Stimulated activated CD8-positive, alpha-beta memory T cell treated with anti-CD3 and anti-CD28 coated beads, Interleukin-12 subunit alpha, Interleukin-12 subunit beta, amount 100 ng/mL, for 1 hour (primary cell): ENCODE measurements at places on chromosomes 2 and 18.

DNA sequence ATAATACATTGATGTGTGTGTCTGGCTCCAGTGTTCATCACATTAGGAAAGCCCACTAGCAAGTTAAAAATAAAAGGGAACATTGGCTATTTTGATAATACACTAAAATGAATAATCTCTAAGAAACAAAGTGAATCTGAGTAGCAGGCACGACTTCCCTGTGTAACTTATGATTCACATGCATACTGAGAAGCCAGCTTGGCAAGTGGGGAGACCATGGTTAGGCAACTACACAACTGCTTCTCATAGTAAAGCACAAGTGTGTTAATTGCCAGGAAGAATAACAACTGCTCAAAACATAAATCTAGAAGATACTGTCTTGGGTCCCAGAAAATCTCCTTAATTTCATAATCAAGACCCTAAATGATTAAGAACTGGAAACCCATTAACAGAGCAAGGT, 4.0 kb downstream of the MYO5B start:
- DNase-seq, result no peak

GRCh38 chr18:7890075-7890474, 323.0 kb downstream of the PTPRM start:
- no peak for DNase-seq

DNA sequence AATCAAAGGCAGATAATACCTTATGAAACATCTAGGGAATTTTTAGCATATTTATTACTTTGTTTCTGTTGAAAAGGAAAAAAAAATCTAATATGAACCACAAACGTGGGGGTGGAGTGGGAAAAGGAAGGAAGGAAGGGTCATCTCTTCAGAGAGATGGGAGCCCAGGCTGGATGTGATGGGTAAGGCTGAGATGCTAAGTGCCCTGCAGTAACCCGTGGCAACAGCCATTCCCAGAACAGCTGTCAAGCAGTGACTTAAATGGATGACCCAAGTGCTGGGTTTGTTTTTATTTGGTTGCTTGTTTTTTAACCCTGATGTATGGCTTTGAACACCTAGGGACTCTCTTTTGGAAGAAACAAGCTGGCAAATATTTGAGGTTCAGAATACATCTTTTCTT, 50.7 kb upstream of the KLF7 start:
- DNase-seq, result no peak

DNA sequence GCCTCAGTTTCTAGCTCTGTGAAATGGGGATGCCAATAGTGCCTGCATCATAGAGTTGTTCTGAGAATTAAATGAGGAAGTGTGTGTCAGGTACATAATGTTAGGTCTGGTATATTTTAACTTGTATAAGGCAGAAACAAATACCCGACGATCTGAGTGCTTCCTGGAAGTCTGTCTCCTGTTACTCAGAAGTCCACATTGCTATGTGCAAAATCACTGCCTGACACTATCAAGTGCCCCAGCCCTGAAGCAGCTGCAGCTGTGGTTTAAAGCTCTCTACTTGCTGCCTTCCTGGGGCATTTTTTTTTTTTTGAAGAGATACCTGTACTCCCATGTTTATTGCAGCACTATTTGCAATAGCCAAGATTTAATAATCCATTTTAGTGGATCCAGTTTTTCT, 125.3 kb downstream of the SLC4A3 start:
- no peak for DNase-seq

DNA sequence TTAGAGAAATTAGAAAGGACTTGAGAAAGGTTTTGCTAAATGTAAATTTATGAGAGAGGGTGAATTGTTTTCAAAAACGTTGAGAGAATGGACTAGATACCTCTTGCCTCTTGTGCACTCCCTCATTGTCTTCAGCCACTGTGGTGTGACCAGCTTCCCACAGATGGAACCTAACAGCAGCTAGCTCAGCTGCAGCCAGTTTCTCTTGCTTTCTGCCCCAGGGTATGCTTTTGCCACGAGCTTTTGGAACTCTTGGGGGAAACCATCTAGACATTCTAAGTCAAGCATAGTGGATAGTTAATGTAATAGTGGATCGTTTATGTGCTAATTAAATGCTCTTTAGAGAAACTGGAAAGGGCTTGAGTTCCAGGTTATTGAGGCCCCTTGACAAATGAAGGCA, 288.2 kb downstream of the CTNNA2 start:
- no peak for DNase-seq

GRCh38 chr18:4333043-4333442, 122.1 kb downstream of the DLGAP1 start:
- DNase-seq, result no peak

DNA sequence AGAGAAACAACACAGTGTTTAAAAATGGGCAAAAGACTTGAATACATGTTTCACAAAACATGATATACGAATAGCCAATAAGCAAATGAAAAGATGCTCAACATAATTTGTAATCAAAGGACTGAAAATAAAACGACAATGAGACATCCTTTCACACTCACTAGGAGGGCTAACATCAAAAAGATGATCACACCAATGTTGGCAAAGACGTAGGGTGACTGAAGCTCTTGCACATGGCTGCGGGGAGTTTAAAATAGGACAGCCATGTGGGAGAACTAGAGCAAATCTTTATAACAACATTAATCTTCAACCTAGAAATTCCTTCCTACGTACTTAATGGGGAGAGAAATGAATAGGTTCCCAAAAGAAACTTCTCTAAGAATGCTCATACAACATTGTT, 19.2 kb upstream of the SEH1L start:
- DNase-seq, result no peak

DNA sequence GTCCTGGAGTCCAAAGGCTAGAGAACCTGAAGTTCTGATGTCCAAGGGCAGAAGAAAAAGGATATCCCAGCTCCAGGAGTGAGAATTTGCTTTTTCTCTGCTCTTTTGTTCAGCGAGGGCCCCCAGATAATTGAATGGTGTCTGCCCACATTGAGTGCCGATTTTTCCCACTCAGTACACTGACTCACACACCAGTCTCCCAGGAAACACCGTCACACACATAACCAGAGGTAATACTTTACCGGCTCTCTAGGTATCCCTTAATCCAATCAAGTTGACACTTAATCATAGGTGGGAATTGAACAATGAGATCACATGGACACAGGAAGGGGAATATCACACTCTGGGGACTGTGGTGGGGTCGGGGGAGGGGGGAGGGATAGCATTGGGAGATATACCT, 161.5 kb downstream of the WDR7 start:
- DNase-seq, result no peak

DNA sequence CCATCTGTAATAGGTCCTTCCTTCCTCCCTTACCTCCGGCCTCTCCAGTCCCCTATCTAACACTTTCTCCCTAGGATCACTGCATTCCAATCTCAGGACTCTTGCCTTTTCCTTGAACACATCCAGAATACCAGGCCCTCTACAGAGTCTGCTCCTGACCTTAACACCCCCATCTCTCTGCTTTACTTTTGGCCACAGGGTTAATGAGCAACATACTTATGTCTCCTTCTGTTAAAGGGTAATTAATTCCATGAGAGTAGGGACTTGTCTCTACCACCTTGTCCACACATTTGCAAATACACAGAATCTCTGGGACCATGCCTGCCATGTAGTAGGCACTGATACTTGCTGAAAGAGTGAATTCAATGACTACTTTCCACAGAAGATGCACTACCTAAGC, 94.9 kb downstream of the COBLL1 start:
- DNase-seq, result no peak

DNA sequence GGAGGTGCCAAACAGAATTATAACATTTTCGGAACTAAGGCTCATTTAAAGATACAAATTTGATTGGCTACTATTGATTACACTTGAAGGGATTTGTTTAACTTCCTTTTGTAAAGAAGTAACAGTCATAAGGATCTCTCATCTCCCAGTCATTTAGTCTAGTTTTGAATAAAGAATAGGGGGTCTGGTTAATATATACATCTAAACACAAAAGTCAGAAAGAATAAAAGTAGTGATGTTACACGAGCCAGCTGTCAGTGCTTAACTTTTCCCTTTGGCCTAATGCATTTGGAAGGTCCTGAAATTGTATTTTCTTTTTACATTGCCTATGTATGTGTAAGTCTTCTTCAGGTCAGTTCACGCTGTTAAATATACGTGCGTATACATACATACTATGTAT, 8.1 kb downstream of the SEPTIN2 start:
- DNase-seq, result no peak

DNA sequence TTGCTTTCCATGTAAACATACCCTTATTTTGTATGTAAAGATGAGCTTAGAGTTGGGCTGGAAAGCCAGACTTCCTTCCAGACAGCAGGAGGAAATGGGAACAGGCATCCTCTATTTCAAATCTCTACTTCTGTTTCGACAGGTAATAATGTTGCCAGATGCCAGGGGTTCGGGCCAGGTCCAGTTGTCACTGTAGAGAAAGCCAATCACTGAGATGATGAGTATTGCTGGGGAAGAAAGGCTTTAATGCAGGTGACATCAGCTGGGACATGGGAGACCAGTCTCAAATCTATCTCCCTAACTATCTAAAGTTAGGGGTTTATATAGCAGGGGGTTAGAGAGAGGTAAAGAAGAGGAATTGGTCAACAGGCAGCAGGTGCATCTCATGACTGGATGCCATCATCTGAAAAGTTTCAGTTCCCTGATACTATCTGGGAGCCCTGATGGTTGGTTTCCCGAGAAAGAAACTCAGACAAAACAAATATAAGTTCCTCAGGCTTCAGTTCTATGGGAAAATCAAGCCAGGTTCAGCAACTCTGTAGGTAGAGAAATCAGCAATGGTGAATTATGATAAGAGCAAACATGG, 9.3 kb upstream of the MTCL1 start:
- DNase-seq, result no peak

DNA sequence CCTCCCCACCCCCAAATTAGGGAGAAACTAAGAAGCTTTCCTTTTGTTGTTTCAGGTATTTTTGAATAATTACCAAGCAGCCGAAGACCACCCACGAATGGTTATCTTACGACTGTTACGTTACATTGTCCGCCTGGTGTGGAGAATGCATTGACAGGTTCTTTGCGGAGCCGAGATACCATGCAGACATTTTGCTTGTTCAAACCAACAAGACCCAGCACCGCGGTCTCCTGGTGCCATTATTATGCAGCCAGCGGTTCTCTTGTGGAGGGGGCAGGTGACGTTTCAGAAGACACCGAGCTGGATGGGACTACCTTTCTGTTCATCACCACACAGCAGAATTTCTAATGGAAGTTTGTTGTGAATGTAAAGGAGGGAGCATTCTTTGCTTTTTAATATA, 43.4 kb downstream of the BCL2L11 start:
- no peak for DNase-seq

DNA sequence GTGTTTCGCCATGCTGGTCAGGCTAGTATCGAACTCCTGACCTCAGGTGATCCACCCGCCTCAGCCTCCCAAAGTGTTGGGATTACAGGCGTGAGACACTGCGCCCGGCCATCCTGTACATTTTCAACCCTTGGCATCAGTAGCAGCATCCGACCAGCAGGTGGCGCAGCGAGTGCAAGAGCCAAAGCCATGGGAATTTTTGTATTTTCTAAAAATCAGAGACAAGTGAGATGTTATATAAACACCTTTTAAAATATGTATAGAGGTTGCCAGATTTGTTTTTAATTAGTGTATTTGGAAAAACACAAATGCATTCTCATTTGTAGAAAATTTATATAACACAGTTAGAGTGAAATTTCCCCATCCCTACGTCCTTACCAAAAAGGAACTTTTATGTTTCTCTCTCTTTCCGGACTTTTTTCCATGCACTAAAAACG, 36.8 kb downstream of the MOGAT1 start:
- peak; percentile 60 for DNase-seq

- no peak for DNase-seq
These were observed 145.3 kb downstream of the C1D start for GRCh38 chr2:67917332-67918054.

- no peak for DNase-seq
These were observed 188.9 kb upstream of the OSR1 start for GRCh38 chr2:19547321-19547720.

GRCh38 chr2:31078579-31079105, 59.6 kb downstream of the GALNT14 start:
- DNase-seq, result no peak

GRCh38 chr2:157067562-157067961, 189.9 kb upstream of the GALNT5 start:
- DNase-seq, result no peak

DNA sequence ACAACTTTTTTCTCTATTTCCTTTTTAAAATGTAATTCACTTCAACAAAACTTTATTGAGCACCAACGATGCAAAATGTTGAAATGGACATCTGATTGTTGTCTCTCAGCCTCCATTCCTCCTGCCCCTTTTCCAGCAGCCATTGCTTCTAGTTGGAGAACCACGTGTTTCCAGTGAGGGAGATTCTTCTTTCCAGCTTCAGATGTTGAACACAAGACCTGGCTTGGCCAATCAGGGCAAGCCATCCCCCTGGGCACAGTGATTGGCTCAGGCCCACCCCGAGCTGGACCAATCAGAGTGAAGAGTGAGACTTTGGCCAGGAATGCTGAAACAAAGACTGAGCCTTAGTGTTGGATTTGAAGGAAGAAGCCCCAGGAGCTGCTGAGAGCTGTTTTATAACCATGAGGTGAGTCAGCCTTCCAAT, 59.0 kb downstream of the E2F6 start:
- no peak for DNase-seq

- no peak for DNase-seq
These were observed 237.9 kb downstream of the HAUS1 start for GRCh38 chr18:46341986-46342525.
